ENCODE measurements at places on chromosomes 12 and 14.

GRCh38 chr12:47350062-47350408 lies 270.3 kb upstream of the AMIGO2 start:
- no peak for DNase-seq

DNA sequence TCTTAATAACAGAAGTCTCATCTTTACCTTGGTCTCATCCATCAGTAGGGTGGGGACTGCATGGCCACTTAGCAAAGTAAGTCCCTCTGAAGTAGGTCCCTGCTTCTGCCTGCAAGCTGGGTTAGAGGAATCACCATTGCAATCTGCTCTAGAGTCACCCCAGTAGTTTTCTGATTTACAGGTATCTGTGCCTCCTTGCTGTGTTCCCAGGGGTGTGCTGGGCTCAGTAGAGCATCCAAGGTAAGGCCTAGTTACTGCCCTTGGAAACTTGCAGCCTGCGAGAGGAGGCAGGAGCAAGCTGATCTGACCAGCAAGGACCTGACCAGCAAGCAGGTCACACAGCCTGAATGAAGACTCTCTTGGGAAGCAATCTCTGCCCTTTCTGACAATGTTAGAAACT lies 160.8 kb upstream of the GSC start:
- DNase-seq: no peak

- DNase-seq: no peak
These were observed 22.7 kb downstream of the FRMD6 start for GRCh38 chr14:51674294-51675002.

DNA sequence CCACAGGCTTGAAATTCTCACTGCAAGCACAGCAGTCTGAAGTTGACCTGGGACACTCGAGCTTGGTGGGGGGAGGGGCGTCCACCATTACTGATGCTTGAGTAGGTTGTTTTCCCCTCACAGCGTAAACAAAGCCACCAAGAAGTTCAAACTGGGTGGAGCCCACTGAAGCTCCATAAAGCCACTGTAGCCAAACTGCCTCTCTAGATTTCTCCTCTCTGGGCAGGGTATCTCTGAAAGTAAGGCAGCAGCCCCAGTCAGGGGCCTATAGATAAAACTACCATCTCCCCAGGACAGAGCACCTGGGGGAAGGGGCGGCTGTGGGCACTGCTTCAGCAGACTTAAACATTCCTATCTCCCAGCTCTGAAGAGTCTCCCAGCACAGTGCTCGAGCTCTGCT lies 31.7 kb upstream of the ST8SIA1 start:
- no peak for DNase-seq

GRCh38 chr14:65179918-65180724 lies 77.8 kb upstream of the MAX start:
- DNase-seq: peak; percentile 27

- DNase-seq: no peak
These were observed 1.6 kb downstream of the ATXN7L3B start for GRCh38 chr12:74539261-74539660.

- DNase-seq: no peak
These were observed 4.7 kb downstream of the LRIG3 start for GRCh38 chr12:58915634-58916033.

DNA sequence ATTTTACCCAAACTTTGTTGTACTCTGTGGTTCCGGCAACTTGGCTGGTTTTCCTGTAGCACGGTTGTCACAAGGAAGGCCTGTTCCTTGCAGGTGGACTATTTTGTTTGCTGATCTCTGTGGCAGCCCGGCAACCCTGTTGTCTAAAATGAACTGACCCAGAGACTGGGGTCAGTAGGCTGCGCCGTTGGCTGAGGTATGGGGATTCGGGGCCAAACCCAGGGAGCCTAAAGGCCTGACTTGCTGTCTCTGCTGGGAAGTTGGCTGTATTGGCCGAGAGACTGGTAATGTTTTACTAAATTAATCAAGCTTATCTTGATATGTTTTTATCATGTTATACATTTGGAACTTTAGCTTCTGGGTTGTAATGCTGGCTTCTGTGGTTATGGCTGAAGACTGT lies 13.8 kb downstream of the SMIM41 start:
- no peak for DNase-seq

DNA sequence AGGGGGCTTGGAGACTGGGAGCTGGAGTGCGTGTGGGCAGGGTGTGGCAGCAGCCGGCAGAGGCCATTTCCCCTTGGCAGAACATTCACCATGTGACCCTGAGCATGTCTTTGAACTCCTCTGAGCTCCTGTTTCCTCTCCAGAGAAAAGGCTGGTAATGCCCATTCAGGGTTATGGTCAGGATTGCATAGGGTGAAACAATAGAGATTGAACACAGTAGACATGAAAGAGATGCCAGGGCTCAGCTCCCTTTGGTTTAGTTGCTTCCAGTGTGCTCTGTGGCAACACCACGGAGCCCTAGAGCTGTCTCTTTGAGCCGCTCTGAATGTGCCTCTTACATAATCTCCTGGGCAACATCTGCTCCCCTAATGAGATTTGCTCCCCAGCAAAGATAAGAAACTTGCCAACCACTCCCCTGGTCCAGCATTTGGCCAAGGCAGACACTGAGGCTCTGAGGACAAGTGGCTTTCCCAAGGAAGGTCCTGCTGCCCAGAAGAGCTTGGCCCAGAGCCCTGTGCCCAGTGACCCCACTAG lies 4.6 kb downstream of the IFI27 start:
- DNase-seq: no peak

GRCh38 chr14:65303190-65303898 lies 109.2 kb upstream of the FUT8 start:
- no peak for DNase-seq

- DNase-seq: no peak
These were observed 38.7 kb downstream of the STX2 start for GRCh38 chr12:130800312-130800711.

GRCh38 chr14:56996721-56997399 lies 186.6 kb upstream of the OTX2 start:
- no peak for DNase-seq

GRCh38 chr12:94873734-94874517 lies 129.6 kb downstream of the NDUFA12 start:
- no peak for DNase-seq

GRCh38 chr12:51744235-51744634 lies 104.3 kb downstream of the FIGNL2 start:
- no peak for DNase-seq

GRCh38 chr14:73785336-73785833 lies 66.2 kb upstream of the PTGR2 start:
- peak; percentile 55 for DNase-seq

GRCh38 chr12:104247698-104248097 lies 32.1 kb downstream of the TXNRD1 start:
- DNase-seq: no peak

DNA sequence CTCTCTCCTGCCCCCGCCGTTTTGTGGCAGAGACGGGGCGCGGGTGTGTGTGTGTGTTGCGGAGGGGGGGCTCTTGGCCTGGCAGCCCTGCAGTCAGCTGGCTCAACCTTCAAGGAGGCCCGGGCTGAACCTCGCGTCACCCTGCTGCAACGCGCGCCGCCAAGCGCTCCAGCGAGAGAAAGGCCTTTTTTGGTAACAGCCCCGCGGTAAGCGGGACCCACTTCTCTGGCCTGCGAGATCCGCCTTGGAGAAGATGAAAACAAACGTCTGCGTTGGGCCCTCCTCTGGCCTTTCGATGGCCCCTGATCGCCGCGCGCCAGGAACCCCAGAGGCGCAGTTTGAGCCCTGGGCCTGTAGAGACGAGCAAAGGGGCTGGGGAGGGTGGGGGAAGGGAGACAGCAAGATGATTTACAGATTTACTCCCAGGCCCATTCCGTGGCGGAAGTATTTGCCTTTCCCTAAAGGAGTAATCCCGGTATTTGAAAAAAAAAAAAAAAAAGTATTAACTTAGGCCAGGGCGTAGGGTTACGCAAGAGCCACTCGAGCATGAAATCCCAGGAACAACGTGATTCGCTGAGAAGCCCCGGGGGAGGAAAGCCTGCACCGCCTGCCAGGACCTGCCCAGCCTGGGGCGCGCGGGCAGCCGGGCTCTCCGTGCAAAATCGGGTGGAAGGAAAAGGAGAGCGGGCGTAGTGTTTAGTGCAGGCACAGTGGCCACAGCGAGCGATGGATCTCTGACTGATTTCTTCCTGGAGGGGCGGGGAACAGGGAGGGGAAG lies 4.5 kb upstream of the IRF2BPL start:
- peak; percentile 94 for DNase-seq

DNA sequence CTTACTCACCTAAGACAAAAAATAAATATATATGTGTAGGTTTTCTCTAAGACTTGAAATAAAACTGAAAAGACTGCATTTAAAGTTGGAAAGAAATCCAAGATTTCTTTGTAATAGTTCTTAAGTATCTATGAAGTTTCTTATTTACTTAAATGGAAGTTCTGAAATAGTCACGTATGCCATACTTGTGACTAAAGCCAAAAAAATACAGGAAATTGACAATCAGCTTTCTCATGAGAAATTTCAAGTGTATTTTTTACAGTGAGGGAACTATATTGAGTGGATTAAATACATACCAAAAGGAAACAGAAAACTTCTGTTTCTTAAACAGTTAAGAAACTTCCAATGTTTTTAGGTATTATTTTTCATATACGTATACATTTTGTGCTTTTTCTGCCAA lies 188.1 kb downstream of the DPY19L2 start:
- no peak for DNase-seq

GRCh38 chr14:95308073-95308472 lies 11.6 kb downstream of the CLMN start:
- DNase-seq: no peak

GRCh38 chr12:101619026-101619786 lies 24.4 kb downstream of the MYBPC1 start:
- no peak for DNase-seq

- DNase-seq: no peak
These were observed 133.7 kb downstream of the ADGRD1 start for GRCh38 chr12:131087302-131087818.

DNA sequence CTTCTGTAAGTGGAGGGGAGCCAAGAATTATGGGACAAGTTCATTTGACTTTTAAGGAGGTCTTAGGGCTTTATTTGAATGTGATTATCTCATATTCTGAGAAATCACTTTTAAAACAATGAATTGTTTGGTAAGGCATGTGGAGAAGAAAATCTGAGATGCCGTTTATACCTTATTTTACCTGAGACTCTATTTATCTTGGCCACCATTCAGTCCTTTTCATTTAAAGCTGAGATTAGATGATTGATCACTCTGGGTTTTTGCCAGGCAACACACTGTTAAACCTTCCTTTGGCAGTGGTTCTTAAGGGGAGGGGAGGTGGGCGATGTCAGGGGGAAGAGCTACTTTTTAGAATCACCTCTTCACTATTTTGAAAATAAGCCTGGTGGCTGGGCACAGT lies 11.4 kb downstream of the CAND1 start:
- DNase-seq: no peak

GRCh38 chr12:84661786-84662185 lies 250.8 kb downstream of the SLC6A15 start:
- DNase-seq: no peak

DNA sequence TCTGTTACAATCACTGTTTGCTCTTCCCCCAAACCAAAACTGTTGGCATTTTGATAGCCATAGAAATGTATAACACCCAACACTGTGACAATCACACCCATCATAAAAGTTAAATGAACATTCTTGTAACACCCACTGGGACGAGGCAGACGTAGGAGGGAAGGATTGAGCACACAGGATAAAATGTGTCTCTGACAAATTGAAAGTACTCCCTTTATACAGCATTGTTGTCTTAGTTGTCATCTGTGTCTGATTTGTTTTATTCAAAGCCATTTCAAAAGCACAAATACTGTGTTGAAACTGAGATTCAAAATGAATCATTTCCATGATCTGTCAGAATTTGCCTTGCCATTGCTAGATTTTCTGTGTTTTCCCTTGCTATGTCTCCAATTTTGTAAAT lies 436.3 kb downstream of the TMTC2 start:
- DNase-seq: no peak

- DNase-seq: no peak
These were observed 5.6 kb upstream of the ASCL1 start for GRCh38 chr12:102951841-102952240.

- DNase-seq: no peak
These were observed 78.3 kb downstream of the AACS start for GRCh38 chr12:125143491-125143890.

Measured in amniotic stem cell (primary cell).